ENCODE measurements at places on chromosomes 4 and X.
A peak's percentile ranks its signal among the peaks of the same experiment; 100 is the strongest.

- DNase-seq: peak; percentile 48
Observed at GRCh38 chr4:172726001-172726423, 442.6 kb upstream of the GALNT7 start.

DNA sequence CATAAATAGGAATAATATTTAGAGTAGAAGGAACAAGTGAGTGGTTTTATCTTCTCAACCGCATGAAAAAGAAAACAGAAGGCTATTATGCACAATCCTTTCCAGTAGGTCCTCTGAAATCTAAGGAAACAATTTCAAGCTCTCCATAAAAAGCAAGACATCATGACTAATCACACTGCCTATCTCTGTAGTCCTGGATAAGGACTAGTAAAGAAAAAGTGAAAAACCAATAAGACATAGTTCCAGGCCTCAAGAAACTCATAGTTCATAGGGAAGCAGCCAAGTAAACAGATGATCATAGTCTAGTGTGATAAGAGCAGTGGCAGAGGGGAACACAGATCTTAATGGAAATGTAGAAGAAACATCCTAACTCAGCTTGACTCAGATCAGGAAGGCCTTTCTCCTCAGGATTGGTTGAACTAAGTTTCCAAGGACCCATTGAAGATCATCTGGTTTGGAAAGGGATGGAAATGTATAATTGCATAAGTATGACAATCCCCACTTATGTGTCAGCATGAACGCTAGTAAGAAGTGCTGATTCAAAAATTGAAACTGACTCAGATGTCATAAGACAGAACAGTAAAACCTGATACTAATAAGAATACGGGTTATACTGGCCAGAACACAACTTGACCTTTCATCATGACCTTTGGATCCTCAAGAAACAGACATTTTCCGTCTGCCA is 155.3 kb downstream of the GRIA3 start:
- peak; percentile 85 for DNase-seq

DNA sequence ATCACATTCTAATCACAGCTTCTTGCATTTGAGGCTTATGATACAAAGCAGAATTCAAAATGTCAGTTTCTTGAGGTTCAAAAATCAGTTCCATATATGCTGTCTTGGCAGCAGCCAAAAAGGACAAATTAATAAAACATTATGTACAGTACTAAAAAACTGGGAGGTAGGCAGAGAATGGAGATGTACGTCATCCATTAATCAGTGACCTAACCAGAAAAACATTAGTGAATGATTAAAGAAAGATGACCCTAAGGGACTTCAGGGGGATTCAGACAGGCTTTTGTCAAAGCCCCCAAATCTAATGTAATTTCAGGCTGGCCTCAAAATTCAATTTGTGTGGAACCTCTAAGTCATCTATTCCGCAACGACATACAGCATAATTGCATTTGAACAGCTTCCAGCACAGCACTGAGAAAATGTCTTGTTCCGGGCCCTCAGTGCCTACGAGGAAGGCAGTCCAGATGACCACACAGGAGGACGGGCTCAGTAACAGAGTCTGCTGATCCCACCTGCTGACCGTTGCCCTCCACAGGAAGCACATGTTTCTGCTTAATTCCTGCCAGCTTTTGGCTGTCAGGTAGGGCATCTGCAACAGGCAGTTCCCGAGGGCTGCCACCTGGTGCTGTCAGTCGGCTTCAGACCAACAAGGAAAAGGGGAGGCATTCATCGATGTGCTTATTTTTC is 83.8 kb upstream of the HHIP start:
- DNase-seq: no peak

- DNase-seq: no peak
Observed at GRCh38 chr4:10504570-10505179, 47.4 kb upstream of the ZNF518B start.

GRCh38 chrX:123072686-123073385 is 111.2 kb upstream of the GRIA3 start:
- no peak for DNase-seq
